Right renal cortex interstitium (tissue), 3 donors: ENCODE measurements at places on chromosomes 11 and 22. TPM values are rescaled to one million over a fixed set of nuclear protein-coding genes. Genes with fewer than 3 reads are reported as not detected.

DNA sequence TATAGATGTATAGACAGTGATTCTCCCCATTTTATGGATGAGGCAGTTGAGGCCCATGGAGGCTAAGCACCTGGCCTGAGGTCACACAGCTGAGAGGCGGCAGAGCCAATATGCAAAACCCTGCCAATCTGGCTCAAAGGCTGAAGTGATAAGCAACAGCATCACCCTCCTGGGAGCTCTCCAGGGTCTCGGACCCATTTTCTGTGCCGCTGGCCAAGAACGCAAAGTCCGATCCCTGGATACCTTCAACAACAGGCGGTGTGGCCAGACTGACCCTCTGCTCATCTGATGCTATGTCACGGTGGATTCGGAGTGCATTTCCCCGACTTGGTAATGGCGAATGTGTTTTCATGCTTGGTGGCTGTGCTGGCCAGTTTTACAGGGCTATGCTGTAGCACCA is 595.0 kb downstream of the TBC1D22A start:
- no peak for DNase-seq

MAJIN gene
- 0.57 TPM for polyA plus RNA-seq

CHRM4 gene
- 0.21 TPM for polyA plus RNA-seq

GRCh38 chr11:8603696-8604077 is 9.7 kb upstream of the STK33 start:
- no peak for DNase-seq

KIAA1671 gene
- 24.8 TPM for polyA plus RNA-seq

DNA sequence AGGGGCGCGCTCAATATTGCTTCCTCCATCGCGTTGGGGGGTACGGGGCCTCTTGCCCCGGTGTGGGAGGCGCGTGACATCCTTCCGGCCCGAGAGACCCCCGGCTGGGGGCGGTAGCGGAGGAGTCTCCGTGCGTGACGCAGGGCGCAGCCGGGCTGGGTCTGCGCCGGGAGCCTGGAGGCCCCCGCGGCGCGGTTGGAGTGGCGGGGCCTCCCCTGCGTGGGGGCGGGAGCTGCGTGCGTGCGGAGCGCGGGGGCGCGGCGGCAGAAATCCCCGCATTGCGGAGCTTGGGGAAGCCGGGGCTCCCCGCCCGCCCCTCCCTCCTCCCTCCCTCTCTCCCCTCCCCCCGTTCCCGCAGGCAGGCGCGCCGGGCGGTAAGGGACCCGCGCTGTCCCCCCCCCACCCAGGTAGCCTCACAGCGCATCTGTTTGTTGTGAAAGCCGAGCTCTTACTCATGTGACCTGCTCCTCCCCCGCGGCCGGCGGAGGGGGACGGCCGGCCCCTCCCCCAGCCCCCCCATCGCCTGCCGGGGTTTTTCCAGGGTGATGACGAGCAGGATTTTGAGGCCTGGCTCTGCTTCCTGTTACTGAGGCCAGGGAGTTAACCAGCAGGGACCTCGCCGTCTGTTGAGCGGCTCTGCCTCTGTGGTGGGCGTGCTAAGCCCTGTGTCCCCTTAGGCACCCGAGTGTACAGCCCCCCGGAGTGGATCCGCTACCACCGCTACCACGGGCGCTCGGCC is 1.6 kb downstream of the PIM3 start:
- DNase-seq: no peak
